Glomerular endothelial cell (primary cell): ENCODE measurements at places on chromosomes 5 and 9. TPM values are rescaled to one million over a fixed set of nuclear protein-coding genes. Genes with fewer than 3 reads are reported as not detected.

- no peak for DNase-seq
These were observed 91.5 kb upstream of the NREP start for GRCh38 chr5:111848476-111848875.

- DNase-seq, result no peak
These were observed 49.7 kb downstream of the AHRR start for GRCh38 chr5:370959-371810.

DNA sequence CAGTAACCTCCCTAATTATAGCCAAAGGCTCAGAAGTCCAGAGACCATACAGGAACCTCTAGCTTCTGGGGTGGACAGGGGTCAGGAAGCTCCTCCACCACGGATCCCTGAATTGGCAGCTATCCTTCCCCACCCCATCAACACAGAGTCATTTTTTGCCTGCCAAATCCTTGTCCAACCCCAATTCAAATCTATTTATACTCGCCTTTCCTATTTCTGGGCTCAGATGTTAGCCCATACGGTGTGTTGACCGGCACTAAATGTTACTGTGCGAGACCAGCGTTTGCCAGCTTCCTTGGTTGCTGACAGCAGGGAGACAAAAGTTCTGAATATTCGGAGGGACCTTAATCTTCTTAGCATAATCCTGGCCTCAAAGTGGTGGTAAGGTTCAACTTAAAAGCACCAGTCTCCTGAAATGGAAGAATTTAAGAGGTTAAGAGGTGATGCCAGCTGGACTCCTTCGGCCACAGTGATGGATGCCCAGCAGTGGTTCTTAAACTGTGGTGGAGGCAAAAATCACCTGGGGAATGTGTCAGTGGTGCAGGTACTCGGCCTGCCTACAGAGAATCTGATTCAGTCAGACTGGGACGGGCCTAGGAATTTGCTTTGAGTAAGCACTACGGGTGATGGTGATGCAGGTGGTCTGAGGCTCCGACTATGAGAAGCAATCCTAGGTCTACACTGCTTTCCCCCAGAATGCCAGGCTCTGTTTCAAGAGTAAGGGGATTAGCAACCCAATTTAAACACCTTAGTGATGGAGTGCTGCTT is 204.8 kb upstream of the MEF2C start:
- no peak for DNase-seq

DNA sequence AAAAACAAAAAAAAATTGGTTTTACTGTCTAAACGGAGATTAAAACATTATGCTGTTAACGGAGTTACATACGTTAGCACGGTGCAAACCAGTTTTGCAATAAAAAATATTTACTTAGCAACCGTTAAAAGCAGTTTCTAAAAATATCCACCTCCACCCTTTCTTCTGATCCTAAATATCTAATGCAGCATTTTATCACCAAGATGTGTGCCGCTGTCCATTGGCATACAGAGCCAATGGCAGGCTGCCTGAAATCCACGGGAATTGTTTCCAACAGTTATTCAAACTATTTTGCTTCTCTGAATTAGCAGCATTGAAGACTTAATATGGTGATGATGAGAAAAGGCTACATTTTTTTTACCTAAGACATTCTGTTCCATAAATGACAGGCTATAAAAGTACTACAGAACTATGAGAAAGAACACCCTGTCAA is 61.6 kb downstream of the CSNK1A1 start:
- DNase-seq, result no peak

DNA sequence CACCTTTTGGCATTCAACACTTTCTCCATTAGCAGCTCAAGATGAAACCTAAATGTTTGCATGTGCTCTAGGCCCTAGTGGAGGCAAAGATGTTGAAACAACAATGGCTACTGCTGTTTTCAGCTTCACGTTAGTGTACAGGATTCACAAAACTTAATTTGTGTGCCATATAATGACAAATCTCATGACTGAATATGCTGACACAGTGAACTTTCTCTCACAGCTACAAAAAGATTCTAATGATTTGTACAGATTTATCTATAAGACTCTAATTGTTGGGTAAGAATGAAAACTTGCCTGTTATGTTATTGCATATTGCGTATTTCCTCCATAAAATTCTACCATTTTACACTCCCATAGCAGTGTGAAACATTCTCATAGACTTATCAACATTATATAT is 97.5 kb downstream of the CETN3 start:
- DNase-seq, result no peak

DNA sequence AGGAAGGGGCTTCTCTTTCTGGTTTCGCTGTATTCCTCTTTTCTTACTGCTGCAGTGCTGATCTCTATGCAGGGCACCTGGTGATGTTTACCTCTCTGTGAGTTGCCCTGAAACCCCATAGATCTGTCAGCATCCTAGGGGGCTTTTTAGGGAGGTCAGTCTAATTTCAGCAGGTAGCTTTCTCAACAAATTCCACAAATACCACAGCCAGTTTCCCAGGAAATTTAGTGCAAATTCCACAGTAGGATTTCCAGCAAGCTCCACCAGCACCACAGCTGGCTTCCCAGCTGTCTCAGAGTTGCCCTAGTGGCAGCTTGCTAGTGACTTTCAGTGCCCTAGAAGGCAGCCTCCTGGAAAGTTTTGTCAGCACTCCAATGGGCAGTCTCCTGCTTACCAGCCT is 379.1 kb upstream of the SMC2 start:
- DNase-seq, result no peak

DNA sequence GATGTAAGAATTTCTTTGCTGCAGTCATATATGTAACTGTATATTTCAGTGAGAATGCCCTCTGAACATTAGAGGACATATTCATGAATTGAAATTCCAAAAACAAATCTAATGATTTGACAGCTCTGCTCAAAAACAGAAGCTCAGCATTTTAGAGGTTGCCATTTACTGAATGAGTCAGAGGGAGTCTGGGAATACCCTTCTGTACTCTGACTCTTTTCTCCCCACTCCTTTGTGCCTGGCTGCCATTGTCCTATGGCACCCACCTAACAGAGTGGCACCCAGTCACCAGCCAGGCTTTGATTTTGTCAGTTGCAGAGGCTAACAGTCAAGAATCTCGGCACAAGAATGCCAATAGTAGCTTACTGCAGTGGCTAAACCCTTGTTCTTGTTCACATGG is 133.6 kb downstream of the ATG10 start:
- DNase-seq, result no peak

DNA sequence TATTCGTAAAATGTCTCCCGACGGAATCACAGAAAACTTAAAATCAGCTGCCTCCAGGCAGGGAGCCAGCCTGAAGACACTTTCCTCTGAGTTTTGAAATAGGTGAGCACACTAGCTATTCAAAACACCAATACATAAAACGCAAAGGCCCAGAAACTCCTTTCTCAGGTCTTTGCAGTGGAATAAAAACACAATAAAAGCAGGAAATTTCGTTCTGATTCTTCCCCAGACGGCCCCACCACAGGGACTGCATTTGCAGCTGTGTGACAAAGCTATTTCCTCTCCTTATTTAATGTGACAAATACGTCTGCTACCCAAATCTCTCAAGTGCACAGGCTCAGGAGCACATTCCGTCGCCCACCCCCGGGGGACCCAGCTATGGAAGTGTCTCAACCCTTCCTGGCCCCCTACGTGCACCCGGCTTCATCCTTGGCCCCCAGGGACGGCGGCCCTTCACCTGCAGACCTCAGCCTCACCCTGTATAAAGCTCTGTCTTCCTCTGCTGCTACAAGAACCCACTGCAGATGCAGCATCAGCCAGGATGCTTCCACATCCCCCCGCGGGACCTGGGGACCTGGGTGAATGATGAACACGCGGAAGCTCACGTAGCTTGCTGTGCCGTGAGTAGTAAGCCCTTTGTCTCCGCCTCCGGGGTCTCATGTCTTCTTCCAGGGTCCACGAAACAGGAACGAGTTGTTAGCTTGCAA is 24.9 kb downstream of the AHRR start:
- no peak for DNase-seq

- no peak for DNase-seq
These were observed 116.8 kb downstream of the GCNT1 start for GRCh38 chr9:76575761-76576160.

The IL4 gene
- total RNA-seq, result not detected in 2 replicates

The SYK gene
- 1.3 and 2.8 TPM in 2 replicates for total RNA-seq

GRCh38 chr9:6564868-6565267 is 80.7 kb downstream of the GLDC start:
- DNase-seq, result no peak

DNA sequence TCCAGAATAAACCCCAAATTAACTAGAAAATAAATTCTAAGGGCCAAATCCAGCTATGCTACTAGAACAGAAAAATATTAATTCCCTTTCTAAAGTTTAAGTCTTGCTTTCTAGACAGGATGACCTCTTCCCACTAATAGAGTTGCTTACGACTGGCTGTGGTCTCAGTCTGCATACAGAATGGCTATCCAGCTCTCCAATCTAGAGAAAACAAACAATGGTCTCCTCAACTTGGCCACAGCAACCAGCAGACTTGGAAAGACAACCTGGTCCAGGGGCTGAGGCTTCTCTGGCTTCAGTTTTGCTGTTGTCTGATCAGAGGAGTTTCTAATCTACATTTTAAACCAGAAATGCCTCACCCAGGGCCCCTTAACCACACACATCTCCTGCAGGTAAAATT is 28.9 kb downstream of the RASEF start:
- DNase-seq, result no peak

GRCh38 chr9:104658496-104659195 is 35.7 kb upstream of the OR13D1 start:
- DNase-seq, result no peak

DNA sequence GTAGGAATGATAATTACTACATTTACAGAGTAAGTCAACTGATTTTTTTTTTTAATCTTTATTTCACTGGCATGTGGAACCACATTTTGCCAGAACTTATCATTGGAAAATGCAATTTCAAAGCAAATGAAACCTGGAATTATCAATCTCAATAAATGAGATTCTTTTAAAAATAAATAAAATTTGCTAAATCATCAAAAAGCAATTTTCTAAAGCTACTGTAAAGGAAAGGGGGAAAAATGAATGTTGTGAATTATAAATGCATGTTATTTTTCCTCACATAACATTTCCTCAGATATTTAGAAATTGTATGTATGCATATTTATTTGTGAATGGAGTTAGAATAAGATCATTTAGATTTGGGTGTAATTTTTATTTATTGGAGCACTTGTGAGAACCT is 89.9 kb upstream of the GRHPR start:
- DNase-seq, result no peak

GRCh38 chr9:19946441-19947109 is 157.7 kb upstream of the SLC24A2 start:
- DNase-seq, result no peak

DNA sequence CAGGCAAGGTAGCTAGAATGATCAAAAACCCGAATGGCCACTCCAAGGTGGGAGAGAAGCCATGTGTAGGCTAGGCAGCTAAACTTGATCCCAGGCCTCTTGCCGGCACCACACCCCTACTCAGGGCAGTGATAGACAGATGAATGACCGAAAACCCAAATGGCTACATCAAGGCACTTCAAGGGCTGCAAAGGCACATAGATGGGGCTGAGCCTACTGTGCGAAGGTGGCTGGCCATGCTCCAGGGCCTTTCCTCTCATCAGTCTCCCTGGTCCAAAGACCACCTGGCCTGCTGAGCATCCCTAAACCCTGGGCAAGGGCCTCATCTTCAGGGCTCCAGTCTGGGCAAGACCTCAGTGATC is 3.7 kb upstream of the TIFAB start:
- DNase-seq, result no peak

The CLIC3 gene
- total RNA-seq, result 0.29 and 2.3 TPM in 2 replicates

DNA sequence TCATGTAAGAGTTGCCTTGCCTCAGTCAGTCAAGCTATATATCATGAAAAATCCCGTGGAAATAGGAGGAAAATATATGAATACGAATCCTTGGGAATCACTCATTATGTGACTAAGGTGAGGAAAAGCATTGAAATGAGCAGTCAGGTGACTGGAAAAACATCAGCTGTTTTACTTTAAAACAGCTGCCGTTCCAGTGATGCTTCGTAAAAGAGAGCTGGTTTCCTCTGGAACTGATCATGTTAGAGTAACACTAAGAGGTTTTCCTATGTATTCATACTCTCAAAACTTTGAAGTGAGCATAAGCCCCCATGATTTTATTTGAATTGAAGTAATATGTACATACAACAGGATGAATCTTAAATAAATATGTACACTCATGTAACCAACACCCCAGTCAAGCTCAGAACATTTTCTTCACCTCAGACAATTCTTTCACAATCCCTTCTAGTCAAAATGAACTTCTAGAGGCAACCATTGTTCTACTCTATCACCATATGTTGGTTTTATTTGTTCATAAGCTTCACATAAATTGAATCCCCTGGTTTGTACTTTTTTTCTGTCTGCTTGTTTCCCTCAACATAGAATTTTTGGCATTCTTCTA is 107.7 kb downstream of the SLC25A46 start:
- DNase-seq, result no peak

DNA sequence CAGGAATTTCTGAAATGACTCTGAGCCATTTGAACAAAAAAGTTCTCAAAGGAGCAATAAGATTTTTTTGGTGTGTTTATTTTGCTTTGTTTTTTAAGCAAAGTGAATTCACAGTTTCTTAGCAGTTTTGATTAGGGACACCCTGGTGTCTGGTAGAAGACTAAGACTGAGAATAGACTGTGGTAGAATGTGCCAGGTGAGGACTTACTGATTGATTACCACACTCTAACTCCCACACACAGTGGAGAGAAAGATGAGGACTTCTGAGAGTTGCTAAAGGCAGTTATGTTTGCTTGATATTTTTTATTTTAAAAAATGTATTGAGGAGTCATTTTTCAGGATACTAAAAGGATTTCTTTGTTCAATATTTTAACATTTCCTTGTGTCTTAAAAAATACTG is 175.1 kb downstream of the CD180 start:
- no peak for DNase-seq

GRCh38 chr5:26763215-26763614 is 275.2 kb downstream of the CDH9 start:
- no peak for DNase-seq

- no peak for DNase-seq
These were observed 96.7 kb upstream of the SEMA6A start for GRCh38 chr5:116671211-116671736.

DNA sequence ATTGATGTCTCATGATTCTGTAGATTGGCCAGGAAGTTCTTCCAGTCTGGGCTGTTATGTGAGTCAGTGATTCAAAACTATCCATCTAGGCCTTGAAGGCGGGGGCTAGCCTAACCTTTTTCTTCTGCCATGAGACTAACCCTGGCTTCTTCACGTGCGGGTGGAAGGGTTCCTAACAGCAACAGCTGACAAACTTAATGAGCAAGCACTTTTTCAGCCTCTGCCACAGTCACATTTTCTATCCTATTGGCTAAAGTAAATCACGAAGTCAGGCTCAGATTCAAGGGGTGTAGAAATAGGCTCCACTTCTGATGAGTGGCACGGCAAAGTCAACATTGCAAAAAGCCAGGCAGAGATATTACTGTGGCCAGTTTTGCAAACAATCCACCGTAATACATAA is 68.4 kb downstream of the STK32A start:
- no peak for DNase-seq

The LRRC70 gene
- total RNA-seq, result 27.5 and 29.4 TPM in 2 replicates

- DNase-seq, result no peak
These were observed 52.5 kb downstream of the TRIP13 start for GRCh38 chr5:944992-945685.

The MYMK gene
- not detected in 2 replicates for total RNA-seq

GRCh38 chr9:130858739-130859705 is 24.0 kb downstream of the ABL1 start:
- DNase-seq, result no peak

The TAS2R1 gene
- total RNA-seq, result not detected in 2 replicates

The SLC25A2 gene
- total RNA-seq, result 0.76 TPM in 1 of 2 replicates, not detected in the other
